Activated naive CD8-positive, alpha-beta T cell treated with anti-CD3 and anti-CD28 coated beads, Interleukin-2, amount 50 U/mL, for 16 hours (primary cell): ENCODE measurements at places on chromosomes 3 and 15.

DNA sequence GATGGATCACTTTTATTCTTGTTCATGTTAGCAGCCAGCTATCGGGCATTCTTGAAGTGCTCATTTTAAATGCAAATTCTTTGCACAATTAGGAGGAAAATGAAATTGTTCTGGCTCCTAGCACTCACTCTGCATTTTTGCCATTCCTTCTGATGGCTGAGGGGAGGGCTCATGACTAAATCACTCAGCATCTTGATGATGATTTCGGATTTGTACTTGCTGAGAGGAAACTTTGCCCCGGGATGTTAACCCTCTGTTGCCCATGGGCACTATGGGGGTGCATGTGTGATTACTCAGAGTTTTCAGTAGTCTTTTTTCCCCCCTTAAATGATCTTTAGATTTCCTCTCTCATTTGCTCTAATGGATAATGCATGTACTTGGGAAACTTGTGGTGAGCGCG, 299.6 kb upstream of the C2CD4B start:
- no peak for DNase-seq

- DNase-seq, result no peak
Measured at GRCh38 chr3:79765911-79766310, 1.9 kb downstream of the ROBO1 start.

- DNase-seq, result no peak
Measured at GRCh38 chr15:32698773-32699390, 18.9 kb upstream of the GREM1 start.

DNA sequence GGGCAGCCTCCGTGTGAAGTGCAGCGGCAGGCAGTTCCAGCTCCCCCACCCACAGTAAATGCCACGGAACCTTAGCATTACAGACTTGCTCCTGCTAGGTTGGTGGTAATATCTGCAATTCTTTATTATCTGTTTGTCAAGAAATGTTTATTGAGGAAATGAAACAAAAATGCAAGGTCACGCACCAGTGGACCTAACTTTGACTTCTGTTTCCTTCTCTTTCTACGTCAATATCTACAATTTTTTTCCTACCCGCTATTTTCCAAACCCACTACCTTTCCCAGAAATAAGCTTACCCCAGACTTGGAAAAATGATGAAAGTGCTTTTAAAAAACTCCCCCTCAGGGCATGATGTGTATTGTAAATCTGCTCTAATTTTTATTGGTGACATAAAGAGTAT, 18.9 kb downstream of the ILDR1 start:
- no peak for DNase-seq

DNA sequence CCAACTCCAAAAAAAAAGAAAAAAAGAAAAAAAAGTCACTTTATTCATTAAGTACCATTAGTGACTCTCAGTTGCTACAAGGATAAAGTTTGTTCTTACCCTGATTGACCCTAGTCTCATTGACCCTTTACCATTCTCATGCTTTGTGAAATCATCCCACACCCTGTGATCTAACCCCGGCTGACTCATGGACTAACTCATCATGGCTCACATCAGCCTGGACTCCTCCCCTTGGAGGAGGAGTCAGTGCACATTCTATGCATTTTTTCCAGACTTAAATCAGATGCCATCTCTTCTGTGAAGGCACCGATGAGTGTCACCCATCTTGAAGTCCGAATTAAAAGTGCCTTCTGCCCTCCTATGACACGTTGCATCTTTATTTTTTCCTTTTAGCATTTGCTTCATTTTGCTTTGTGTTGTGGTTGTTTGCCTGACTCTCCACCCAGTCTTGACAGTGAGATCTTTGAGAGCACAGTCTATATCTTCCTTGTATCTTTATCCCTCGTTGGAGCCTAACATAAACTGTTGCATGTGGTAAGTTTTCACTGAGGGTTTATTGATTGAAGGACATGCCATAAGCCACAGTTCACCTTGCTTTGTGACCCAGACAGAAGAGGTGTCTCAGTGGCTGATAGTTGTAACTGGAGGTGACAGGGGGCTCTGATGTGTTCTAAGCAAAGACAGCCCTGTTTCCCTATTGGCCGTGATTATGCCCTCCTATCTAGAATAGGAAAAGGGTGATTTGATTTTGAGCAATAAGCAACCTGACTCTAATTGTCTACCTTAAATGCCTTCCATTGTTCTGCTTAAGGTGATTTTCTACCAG, 72.1 kb downstream of the IL1RAP start:
- peak; percentile 11 for DNase-seq

GRCh38 chr15:62413786-62414185, 248.7 kb upstream of the C2CD4B start:
- DNase-seq, result no peak

- DNase-seq, result no peak
Measured at GRCh38 chr3:193928354-193929209, 207.4 kb upstream of the HES1 start.

GRCh38 chr3:12265508-12265907, 23.4 kb upstream of the PPARG start:
- no peak for DNase-seq

DNA sequence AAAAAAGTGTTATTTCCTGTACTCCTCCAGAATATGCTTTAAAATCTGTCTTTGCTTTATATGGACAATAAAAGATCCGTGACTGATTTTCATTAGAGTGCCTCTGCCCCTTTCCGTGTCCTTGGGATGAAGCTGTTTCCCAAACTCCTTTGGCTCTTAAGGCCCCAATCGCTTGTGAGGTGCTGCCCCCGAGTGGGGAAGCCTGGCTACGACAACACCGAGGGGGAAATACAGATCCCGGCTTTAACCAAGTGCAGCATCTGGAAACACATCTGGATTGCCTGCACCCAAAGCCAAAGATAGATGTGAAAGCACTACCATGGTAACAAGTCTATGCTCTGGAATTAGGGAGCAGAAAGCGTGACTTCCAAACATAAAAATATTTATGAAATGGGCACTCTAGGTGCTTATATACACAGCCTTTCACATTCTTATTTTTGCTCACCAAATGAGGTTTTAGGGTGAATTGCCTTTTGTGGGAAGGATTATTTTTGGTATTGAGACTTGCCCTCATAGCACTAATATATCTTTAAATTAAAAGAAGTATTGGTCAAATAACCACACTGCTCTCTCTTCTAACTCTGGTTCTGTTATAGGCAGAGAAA, 40.6 kb upstream of the ADCY5 start:
- DNase-seq, result no peak

GRCh38 chr3:48429960-48430707, at the start of gene PLXNB1:
TSS of gene PLXNB1 (minus strand) at chr3:48430086. CDS start at chr3:48424611, 5,475 bp downstream.
- no peak for DNase-seq

DNA sequence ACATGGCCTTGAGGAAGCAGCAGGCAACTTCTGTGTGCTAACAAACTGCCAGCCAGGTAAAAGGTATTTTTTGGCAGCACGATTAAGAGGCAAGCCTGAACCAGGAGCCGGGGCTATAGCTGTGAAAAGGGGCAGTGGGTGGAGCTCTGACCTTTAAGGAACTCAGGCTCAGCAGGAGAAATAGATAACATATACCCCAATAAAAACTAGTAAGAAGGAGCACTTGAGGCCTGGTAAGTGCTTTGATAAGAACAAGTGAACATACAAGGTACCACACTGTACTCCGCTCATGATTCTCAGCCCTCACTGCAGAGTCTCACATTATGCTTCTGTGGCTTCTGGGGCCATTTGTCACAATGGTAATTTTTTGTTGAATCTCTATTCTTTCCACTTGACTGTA, 5.4 kb downstream of the FYCO1 start:
- no peak for DNase-seq

DNA sequence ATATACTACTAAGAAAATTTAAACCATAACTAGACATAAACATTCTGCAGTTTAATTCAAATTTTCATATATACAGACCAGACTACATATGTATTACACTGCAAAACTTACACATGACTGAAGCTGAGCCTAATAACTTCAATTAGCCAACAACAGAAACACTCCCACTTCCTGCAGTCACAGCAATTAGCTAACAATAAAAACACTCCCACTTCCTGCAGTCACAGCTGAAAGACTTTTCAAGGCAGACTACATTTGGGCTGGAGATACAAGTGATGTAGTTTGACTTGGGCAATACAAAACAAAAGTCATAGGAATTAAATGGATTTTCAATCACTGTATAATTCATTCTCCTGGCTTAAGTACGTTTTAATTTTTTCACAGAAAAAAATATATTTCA, 10.3 kb downstream of the TM2D3 start:
- no peak for DNase-seq
